Stimulated activated CD4-positive, alpha-beta T cell treated with anti-CD3 and anti-CD28 coated beads, Interleukin-4, amount 100 ng/mL, for 24 hours (primary cell): ENCODE measurements at places on chromosomes 2 and 18.
A peak's percentile ranks its signal among the peaks of the same experiment; 100 is the strongest.

DNA sequence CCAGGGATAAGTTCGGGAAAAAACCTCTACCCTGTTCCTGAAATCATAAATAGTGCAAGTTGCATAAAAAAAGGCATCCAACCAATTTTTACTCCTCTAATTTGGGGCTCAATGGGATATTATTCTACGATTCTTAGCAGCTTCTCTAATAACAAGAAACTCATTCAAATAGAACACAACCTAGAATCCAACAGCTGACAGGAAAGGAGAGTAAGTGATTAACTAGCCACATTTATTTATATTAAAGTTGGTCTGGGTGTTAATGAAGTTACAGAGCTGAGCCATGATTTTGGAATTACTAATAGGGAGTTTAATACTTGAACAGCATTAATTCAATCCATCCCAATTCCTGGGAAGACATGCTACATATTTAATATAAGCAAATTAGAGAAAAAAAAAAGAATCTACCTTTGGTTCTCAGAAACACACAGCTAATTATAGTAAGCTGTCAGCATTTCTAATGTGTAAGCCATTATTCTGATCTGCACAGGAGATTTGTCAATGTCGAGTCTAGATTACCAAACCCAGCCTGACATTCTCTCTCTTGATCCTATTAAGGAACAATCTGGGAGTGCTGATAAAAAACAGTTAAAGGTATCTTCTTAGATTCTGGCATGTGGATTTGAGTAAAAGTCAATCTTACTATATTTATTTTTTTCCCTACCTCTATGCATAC is 267.7 kb downstream of the NBAS start:
- no peak for DNase-seq

GRCh38 chr2:204984518-204984917 is 439.2 kb downstream of the PARD3B start:
- no peak for DNase-seq

GRCh38 chr2:54384301-54385203 is 71.6 kb upstream of the SPTBN1 start:
- DNase-seq, result no peak

DNA sequence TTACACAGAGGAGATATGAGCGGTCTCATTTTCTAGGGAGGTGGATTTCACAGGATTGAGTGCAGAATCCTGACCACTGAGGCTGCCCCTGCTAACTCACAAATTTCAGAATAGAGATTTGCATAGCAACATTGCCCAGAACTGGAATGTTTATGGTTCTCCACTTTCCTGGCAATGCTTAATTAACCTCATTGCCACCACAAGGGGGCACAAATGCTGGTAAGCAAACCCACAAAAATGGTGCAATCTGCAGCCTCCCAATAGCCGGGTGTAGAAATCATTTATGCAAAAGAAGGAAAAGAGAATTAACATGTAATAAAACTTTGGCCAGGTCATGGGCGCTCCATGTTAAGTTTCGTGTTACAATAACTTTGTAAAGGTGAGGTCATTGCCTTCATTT is 112.4 kb downstream of the CYRIA start:
- peak; percentile 4 for DNase-seq

DNA sequence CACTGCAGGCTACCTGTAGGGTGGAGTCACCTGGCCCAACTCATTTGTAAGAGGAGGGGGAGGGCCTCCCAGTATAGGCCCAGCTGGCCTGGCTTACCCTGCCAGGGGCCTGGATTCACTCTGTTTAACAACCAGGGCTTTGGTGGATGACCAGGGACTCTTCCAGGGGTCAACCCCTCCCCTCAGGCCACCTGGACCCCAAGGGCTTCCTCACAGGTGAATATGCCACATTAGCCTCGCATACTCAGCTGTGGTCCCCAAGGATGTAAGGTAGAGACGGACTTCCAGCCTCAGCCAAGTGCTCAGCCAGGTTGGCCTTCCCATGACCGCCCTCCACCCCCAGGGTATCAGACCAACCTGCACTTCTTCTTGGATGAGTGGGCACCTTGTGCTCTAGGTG is 8.8 kb upstream of the SH3RF3 start:
- DNase-seq, result no peak

DNA sequence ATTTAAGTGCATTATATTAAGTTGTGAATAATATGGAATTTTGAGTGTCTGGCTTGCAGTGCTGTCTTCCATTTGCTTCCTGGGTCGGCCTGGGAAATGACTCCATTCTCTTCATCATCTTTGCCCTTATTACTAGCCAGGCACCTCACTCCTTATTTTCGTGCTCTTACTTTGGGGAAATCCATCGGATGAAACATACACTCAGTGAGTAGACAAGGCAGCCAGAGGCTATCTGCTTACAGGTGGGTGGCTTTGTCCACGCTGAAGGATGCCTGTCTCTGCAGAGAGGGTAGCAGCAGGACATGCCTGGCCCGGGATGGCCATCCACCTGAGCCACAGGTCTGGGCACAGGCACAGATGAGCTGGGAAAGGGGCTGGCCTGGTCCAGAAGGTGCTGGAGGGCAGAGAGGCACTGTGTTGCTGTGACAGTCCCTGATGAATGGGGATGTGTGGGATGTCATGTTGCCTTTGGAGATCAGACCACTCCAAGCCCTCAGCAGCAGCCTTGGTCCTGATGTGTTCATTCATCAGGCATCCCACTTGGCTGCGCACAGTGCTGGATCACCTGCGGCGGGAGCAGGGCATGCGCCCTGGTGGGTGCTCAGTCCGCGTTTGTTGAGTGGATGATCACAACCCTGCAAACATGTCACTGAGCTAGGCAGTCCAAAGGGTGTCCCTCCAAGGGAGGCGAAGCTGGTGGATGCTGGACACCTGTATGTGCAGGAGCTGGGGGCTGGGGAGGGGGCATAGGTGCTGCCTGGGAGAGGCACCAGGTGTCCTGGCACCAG is 236.0 kb downstream of the LDLRAD4 start:
- DNase-seq, result no peak

- DNase-seq, result no peak
Measured at GRCh38 chr18:616380-616995, 19.7 kb downstream of the CLUL1 start.

DNA sequence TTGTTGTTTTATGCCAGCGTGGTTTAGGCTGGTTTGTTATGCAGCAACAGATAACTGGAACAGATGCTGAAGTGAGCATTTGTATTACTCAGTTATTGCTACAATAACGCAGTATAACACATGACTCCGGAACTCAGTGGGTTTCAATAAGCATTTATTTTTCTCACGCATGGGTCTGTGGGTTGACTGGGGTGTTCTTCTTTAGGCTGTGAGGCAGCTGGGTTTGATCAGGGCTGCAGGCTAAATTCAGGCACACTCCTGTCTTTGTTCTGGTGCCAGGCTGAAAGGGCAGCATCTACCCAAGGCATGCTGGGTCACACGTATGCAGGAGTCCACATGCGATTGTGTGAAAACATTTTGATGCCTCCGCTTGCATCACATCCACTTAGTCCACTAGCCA is 3.8 kb upstream of the SLC1A4 start:
- DNase-seq, result no peak
